Aorta (tissue), 5 donors: ENCODE measurements at places on chromosomes 12 and 14.

DNA sequence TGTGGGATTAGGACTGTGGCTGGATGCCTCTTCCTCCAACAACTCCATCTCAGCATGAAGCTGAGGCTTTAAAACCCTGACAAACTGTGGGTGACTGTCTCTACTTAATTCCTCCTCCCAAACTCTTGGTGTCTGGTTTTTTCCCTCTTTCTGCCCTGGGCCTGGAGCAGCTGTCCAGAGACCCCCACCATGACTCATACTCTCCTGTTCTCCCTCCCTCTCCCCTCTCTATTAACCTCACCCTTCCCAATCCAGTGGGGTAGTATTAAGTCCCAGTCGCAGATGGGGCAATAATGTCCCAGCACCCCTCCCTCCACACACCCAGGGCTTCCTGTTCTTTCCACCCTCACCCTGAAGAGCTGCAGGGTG is 2.0 kb upstream of the DNAJC14 start:
- no peak for DNase-seq

DNA sequence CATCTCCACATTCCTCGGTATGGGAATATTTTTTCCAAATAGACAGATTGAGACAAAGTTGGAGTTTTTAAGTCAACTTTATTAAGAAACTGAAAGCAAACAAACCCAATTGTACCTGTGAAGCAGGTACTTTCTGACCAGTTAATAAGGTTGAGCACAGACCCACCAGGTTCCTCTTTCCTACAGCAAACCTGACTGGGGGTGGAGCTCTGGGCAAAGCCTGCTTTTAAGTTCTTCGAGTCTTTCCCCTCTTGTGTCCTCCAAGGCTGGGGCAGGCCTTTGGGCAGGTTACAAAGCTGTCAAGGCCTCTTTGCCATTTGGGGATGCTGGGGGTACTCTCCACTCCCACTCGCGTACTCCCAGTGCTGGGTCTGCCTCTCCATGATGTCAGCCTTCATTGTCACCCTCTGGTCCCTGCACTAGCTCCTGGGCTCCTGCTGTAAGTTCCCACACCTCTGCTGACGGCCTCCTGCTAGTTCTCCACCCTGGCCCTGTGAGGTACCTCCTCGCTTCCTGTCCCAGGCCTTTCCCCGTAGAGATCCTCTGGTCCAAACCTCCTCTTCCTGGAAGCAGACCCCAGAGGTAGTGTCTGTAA is 3.2 kb downstream of the KCNH3 start:
- no peak for DNase-seq

- no peak for DNase-seq
Observed at GRCh38 chr12:40216516-40217288, 8.1 kb upstream of the LRRK2 start.

GRCh38 chr14:32426028-32426427 is 96.9 kb downstream of the AKAP6 start:
- no peak for DNase-seq

DNA sequence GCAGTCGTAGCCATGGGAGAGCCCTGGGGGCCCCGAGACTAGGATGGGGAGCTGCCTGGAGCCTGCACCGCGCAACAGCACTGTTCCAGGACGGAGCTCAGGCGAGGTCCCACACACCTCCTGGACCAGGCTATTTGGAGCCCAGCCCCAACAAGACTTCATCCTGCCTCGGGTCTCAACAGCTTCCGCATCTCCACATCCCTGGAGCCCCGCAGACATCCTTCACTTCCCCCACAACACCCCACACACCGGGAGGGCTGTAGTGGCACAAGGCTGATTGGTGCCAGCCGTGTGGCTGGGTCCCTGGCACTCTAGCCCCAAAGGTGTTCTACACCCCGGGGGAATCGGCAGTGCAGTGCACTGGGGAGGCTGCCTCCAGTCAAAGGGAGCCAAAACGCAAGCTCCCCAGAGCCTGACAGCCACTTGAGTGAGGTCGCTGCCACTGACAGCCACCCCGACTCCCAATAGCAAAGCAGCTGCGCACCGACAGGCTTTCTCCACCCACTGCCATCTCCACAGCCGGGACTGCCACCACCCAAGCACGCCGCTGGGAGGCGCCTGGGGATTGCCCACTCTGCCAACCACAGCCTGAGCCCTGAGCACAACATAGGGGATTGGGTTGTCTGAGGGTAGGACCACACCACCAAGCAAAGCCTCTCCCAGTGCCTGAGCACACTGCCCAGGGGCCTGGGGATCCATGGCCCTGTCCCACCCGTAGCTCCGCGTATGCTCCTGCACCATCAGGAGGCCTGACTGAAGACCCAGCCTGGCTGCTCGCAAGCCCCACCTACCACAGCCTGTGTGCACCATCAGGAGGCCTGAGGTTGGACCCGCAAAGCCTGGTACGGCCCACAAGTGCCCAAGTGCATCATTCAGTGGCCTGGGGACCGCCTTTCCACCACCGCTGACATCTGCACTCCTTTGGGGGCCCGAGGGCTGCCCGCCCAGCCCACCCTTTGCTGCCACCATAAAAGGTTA is 13.2 kb upstream of the KLRF1 start:
- peak; percentile 88 for DNase-seq

GRCh38 chr12:129911428-129912049 is 7.7 kb upstream of the TMEM132D start:
- no peak for DNase-seq

DNA sequence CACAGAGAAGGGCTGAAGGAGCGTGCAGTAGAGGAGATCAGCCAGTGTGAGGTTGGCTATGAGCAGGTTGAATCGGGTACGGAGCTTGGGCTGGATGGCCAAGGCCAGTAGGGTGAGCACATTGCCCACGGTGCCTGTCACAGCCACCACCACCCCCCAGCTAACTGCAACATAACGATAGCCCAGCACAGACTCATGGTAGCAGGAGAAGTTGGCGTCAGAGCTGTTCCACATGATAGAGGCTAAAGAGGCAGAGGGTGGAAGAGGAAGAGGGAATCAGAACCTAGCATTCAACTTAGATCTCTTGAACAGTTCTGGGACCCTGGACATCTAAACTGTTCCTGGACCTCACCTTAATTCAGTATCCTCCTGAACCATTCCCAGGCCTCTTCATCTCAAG is 668 bp downstream of the GPR84 start:
- DNase-seq, result no peak

DNA sequence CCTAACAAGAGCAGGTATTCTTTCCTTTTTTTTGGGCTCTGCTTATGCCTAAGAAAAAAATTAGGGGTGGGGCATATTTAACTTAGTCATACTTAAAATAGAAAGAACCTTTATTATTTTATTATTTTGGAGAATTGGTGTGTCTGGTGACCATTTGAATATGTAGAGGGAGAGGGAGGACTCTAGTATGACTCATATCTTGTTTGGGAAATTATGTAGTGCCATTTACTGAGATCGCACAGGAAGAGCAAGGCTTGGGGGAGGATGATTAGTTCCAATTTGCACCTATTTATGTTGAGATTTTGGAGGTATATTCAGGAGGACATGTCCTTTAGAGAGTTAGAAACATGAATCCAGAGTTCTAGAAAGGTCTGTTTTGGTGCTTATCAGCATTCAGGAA is 9.9 kb downstream of the ZNF410 start:
- no peak for DNase-seq

GRCh38 chr12:55829967-55830600 is 697 bp upstream of the DNAJC14 start:
- DNase-seq, result peak; percentile 86

DNA sequence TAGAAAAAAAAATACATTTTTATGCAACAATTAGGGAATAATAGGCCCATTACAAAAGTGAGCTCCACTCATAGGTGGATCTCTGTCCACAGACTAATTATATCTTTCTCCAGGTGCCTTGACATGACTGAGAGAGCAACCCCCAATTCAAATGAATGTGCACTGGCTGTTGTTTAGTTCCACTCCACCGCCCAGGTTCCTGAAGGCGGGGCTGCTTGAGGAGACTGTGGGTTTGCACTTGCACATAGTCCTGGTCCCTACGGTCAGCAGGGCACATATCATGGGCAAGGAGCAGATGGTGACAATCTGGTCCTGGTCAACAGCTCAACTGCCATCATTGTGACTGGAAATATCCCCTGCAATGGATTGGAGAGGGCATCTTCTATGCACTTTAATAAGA is 195.6 kb upstream of the PWP1 start:
- no peak for DNase-seq
